ENCODE measurements at places on chromosomes 2 and 18. TPM values are rescaled to one million over a fixed set of nuclear protein-coding genes. Genes with fewer than 3 reads are reported as not detected.

- DNase-seq, result no peak
These were observed 140.7 kb upstream of the SCN7A start for GRCh38 chr2:166634706-166635105.

DNA sequence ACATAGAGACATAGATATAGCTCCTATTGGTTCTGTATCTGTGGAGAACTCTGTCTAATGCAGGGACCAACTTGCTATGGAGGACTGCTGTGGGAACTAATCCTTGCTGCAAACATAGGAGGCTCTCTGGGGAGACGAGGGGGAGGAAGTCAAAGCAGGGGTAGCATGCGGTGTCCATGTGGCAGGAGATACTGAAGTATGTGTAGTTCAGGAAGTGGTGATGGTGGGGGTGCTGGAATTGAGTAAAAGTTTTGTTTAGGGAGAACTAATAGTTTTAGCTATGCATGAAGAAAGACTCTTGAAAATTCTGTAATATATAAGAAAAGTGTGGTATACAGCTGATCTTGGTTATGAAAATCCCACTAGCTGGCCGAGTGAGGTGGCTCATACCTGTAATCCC is 62.0 kb downstream of the ANKRD44 start:
- DNase-seq, result no peak

- DNase-seq, result no peak
These were observed 347.0 kb downstream of the CYRIA start for GRCh38 chr2:16318474-16319195.

- DNase-seq, result no peak
These were observed 153.7 kb upstream of the NCK2 start for GRCh38 chr2:105590780-105591660.

DNA sequence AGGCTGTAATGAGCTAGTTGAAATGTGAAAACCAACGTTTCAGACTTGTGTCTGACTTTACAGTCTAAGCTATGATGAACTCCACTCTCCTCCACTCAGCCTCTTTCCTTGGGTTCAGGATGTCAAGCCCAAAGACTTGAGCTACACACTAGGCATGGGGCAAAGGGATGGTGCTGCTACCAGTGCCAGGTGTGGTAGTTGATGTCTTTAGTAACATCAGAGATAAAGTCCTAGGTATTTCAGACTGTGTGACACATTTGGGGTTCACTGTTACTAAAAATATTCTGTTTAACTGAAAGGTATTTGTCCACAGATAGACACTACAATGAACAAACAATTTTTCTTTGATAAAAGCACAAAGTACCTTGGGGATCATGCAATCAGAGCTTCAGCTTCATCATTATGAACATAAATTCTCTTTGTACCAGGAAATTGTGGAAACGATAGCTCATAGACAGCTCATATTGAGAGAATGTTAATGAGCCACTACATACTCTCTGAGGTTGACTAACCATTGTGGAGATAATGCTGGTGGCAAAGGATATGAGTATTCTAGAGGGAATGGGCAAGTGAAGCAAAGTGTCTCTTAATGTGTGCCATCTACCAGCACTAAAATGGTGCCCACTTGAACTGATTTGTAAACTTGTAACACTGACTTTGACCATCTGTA is 253.7 kb upstream of the THUMPD2 start:
- DNase-seq, result no peak

- DNase-seq, result no peak
These were observed 163.5 kb downstream of the CDH19 start for GRCh38 chr18:66440433-66440832.

- DNase-seq, result no peak
These were observed 403.9 kb upstream of the CYRIA start for GRCh38 chr2:17069564-17069963.

DNA sequence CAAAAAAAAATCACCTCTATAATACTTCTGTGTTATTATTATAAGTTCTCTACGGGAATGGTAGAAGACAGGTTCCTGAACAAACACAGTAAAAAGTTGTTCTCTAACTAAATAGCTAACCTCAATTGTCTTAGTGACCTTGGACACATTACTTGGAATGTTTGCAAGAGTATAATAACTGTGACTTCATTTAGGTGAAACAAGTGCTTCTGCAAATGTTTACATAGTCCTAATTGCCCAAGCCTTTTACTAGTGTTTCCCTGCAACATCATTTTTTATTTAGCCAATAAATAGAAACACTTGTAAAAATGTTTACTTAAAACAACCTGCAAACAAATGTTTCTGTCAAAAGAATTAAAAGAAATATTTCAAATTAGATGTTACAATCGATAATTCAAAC is 9.9 kb downstream of the PLEKHM3 start:
- DNase-seq, result no peak

- DNase-seq, result no peak
These were observed 21.9 kb downstream of the NRP2 start for GRCh38 chr2:205704127-205704741.

- DNase-seq, result no peak
These were observed 84.5 kb downstream of the HIBCH start for GRCh38 chr2:190235101-190235500.

DNA sequence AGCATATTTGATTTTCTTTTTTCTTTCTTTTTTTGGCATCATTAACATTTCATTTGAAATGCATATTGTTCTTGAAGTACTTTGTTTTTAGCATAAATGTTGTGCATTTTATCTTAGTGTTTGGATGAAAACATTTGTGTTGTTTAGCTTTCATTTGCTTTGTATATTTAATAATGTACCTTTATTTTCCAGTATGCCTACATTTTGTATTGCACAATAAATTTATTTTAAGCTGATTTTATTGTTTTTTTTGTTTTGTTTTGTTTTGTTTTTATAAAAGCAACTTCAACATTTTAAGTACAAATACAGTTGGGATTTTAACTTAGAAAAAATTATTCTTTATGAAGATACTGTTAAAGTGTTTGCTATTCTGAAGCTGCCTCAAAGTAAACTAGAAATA is 54.4 kb downstream of the GLS start:
- no peak for DNase-seq

DSG3 gene
- 192 TPM for total RNA-seq

SP110 gene
- 9.6 TPM for total RNA-seq

SERPINB12 gene
- total RNA-seq, result 20.1 TPM

MARCHF4 gene
- not detected for total RNA-seq

LHCGR gene
- total RNA-seq, result not detected

RAMP1 gene
- 120 TPM for total RNA-seq

CRIM1 gene
- total RNA-seq, result 60.4 TPM

DCC gene
- not detected for total RNA-seq

MAPK4 gene
- 2.2 TPM for total RNA-seq

CYB5A gene
- 88.6 TPM for total RNA-seq

NAB1 gene
- total RNA-seq, result 78.6 TPM

DSG2 gene
- total RNA-seq, result 11.8 TPM

Measured in vagina (tissue), 2 donors.